ENCODE measurements at places on chromosomes 2 and 18. TPM values are rescaled to one million over a fixed set of nuclear protein-coding genes. Genes with fewer than 3 reads are reported as not detected.

The ANKRD29 gene
- 10.1 TPM for total RNA-seq

The UGT1A5 gene
- not detected for total RNA-seq

The MCFD2 gene
- total RNA-seq, result 134 TPM

The BUB1 gene
- total RNA-seq, result 41.1 TPM

The TLX2 gene
- total RNA-seq, result 2.8 TPM

The C2orf72 gene
- 0.40 TPM for total RNA-seq

The SRD5A2 gene
- total RNA-seq, result not detected

The CNPPD1 gene
- total RNA-seq, result 25.0 TPM

The VWA3B gene
- not detected for total RNA-seq

The SULT1C2 gene
- 2.5 TPM for total RNA-seq

The PRKAG3 gene
- not detected for total RNA-seq

The PAIP2B gene
- total RNA-seq, result 0.27 TPM

The TACR1 gene
- not detected for total RNA-seq

The CD226 gene
- 0.42 TPM for total RNA-seq

The ASB18 gene
- total RNA-seq, result not detected

The EGR4 gene
- 0.05 TPM for total RNA-seq

The RAPH1 gene
- 37.3 TPM for total RNA-seq

The ALK gene
- 0.34 TPM for total RNA-seq

The DYTN gene
- not detected for total RNA-seq

The LIPT1 gene
- total RNA-seq, result 5.5 TPM

The AMER3 gene
- total RNA-seq, result not detected

The TFCP2L1 gene
- 0.04 TPM for total RNA-seq

The EML6 gene
- 2.7 TPM for total RNA-seq

The RGPD4 gene
- total RNA-seq, result not detected

The FTCDNL1 gene
- 1.8 TPM for total RNA-seq

The GPR55 gene
- total RNA-seq, result 0.94 TPM

The ELOA2 gene
- total RNA-seq, result not detected
